ENCODE measurements at places on chromosomes 5 and 9.

DNA sequence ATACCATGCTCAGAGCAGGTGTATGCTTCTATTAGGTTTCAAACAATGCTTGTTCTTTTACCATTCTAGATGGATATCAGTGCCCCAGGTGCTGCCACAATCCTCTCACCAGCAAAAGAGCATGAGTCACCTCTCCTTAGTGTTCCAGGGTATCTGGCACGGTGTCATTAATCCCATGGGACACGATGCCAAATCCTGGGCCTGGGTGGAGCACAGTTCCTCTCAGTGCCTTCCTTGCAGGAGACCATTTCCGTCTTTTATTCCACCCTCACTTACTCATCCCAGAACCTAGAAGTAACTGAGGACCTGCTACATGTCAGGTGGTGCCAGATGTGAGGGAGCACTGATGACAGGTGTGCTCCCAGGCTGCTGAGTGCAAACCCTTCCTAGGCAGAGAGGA is 1.3 kb upstream of the OR13J1 start:
- no peak for DNase-seq

DNA sequence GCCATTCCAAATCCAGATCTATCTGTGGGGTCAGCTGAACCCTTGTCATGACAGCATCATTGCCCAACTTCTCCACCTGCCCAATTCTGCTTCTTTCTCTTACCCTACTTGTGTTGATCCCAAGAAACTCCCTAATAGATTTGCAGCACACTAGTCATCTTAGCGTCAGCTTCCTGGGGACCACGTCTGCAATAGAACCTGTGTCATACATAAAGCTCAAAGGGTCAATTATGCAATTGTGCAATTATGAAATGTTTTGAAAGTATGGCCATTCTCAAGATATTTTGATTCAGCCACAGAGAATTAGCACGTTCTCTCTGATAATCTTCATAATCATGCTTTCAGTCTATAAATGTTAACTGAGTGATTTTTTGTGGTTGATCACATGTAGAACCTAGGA is 87.4 kb upstream of the PAPPA start:
- DNase-seq: no peak

- DNase-seq: peak; percentile 76
These were observed 67.5 kb downstream of the COL15A1 start for GRCh38 chr9:99011161-99011709.

- peak; percentile 48 for DNase-seq
These were observed 32.3 kb upstream of the MAMDC2 start for GRCh38 chr9:70011366-70011765.

DNA sequence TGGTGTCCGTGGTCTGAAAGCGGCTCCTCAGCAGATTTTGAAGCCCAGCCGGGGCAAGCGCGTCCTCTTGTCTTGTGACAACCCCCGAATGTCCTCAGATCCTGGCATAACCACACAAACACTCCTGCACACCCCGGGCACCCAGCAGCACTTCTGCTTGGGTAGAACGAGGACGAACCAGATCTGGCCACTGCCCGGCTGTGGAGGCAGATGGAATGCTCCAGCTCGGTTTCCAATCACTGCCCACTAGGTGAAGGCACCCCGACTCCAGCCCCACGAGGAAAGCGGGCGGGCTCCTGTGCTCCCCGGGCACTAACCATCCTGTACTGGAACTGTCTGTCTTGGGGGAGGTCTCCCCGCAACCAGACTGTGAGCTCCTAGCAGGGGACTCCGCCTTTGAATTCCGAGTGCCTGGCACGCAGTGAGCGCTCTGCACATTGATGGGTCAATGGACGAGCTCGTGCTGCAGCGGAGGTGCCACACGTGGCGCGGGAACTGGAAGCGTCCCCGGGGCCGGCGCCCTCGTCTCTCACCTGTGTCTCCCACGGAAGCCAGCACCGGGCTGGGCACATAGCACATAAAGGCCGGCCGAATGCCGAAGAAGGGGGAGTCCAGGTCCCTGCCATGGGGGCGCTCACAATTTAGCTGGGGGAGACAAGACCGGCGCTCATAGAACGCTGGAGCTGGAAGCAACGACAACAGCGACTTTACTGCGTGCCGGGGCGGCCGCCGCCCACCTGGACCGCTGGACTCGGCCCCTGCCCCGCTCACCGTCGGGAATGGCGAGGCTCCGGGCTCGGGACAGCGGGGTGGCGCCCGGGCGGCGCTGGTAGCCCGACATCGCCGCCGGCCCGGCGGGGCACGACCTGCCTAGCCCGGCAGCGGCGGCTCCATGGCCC is 608 bp downstream of the ENTR1 start:
- peak; percentile 34 for DNase-seq

GRCh38 chr9:114504341-114505186 is 709 bp downstream of the WHRN start:
- peak; percentile 16 for DNase-seq

- no peak for DNase-seq
These were observed 152.4 kb downstream of the RAPGEF6 start for GRCh38 chr5:131482617-131483016.

- no peak for DNase-seq
These were observed 170.6 kb upstream of the MVB12B start for GRCh38 chr9:126155756-126156664.

- DNase-seq: no peak
These were observed 146.4 kb downstream of the GCNT1 start for GRCh38 chr9:76605321-76605900.

GRCh38 chr5:120388016-120388781 is 75.9 kb upstream of the PRR16 start:
- DNase-seq: peak; percentile 98

GRCh38 chr9:6133346-6134063 is 82.1 kb upstream of the IL33 start:
- peak; percentile 43 for DNase-seq

DNA sequence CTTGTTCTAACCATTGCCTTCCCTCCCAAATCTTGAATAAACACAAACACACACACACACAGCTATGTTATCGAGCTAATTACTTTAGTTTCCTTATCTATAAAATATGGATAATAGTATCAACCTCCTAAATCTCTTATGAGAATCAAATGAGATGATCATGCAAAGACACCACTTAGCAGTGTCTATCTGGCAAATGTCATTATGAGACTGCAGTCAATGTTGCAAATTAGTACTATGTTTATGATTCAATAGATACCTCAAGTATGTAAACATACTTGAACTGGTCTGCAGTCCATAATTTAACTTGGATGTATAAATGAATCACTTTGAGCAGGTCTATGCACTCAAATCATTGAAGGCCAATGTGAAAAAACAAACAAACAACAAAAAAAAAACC is 22.2 kb upstream of the ERAP2 start:
- no peak for DNase-seq

DNA sequence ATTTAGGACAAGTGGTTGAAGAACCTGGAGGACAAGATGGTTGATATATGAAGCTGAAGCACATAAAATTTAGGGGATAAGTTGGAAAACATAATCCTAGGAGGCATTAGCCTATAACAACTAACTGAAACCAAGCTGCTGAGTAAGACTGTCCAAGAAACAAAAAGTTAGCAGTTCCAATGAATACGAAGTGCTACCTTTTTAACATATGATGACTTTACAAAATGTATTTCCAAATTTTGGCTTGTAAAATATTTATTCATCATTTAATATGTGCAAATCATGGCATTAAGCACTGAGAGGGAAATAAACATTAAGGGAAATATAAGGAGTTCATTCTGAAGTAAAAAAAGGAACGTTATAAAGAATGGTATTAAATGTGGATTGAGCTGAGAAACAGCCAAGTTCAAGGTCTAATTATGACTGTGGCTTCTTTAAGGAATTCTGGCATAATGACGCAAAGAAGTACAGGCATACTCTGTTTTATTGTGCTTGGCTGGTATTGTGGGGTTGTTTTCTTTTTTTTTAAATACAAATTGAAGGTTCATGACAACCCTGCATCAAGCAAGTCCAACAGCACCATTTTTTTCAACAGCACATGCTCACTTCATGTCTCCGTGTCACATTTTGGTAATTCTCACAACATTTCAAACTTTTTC is 7.7 kb downstream of the RAPGEF6 start:
- DNase-seq: no peak

GRCh38 chr5:173341961-173342430 is 13.8 kb upstream of the STC2 start:
- no peak for DNase-seq

DNA sequence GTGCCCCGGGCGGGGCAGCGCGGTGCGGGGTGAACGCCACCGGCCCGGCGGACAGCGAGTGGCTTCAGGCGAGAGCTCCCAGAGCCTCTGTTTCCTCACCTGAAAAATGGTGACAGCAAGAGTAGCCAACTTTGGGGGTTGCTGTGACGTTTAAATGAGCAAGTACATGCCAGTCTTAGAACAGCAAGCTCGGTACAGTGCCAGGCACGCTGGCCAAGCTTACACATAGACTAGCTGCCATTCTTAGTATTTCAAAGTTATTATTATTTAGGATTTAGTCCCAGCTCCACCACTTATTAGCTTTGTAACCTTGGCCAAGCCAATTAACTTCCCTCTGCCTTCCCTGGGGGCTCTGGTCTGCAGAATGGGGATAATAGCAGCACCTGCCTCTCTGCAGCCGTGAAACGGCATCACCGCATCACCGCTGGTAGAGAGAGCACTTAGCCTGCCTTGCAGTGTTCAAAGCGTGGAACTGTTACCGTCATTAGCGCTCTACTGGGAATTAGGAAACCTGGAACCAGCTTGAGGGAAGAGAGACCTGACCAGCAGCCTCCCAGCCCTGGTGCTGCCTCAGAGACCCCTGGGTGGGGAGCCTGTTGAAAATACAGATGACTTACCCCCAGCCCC is at the start of gene C9orf50:
Gene C9orf50, minus strand, starts transcription at position 433 of the 627 bp plus-strand sequence. CDS start 527 bp downstream, outside the sequence.
- no peak for DNase-seq

- DNase-seq: peak; percentile 90
These were observed 4.1 kb downstream of the NFIL3 start for GRCh38 chr9:91419222-91420191.

GRCh38 chr9:135002336-135002735 is 84.6 kb upstream of the FCN1 start:
- no peak for DNase-seq

- peak; percentile 85 for DNase-seq
These were observed 431.0 kb upstream of the MEF2C start for GRCh38 chr5:89313804-89314588.

- no peak for DNase-seq
These were observed 787.3 kb downstream of the KCTD16 start for GRCh38 chr5:144958002-144958401.

GRCh38 chr9:91221332-91221731 is 140.4 kb downstream of the AUH start:
- DNase-seq: peak; percentile 72

GRCh38 chr5:94469894-94470329 is 148.5 kb downstream of the KIAA0825 start:
- DNase-seq: peak; percentile 24

DNA sequence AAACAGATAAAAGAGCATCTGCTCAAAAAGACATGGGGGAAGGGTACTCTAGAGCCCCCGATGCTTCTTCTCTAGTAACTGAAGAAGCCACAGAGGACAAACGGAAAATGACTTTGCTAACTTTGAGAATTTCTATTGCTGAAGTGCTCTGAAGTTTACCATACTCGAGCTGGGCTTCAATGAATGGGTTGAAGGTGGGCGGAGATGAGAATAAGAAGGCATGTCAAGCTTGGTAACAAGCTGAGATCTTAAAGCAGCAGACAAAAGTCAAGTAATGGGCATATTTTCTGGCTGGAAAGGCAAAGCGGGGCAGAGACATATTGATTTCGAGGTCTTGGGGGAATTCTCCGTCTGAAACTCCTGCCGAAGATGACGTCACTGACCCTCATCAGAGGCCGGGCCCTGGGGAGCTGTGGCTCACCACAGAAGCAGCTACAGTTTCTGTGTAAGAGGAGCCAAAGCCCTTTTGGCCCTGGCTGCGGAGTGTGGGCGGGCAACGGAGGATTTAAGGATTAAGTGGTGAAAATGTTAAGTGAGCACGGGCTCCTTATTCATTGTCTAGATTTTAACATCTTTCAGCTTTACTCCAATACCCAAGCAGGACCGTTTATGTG is 115.8 kb upstream of the SLIT3 start:
- DNase-seq: peak; percentile 87

DNA sequence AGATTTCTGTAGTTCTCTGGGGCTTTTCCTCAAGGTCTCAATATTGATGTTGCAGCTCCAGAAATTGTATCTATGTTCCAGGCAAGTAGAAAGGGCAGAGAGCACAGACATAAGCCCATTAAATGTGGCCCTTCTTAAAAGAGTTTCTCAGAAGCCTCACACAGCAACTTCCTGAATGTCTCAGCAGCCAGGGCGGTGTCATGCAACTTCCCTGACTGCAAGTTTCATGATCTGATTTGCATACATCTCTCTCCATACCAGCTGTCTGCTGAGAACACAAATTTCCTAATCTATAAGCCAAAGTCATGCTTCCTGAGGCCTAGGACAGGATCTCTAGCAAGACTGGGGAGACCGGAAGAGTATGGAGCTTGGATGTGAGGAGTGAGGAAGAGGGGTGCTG is 13.0 kb downstream of the RGS7BP start:
- DNase-seq: no peak

- no peak for DNase-seq
These were observed 101.7 kb downstream of the RANBP17 start for GRCh38 chr5:170963521-170963920.

DNA sequence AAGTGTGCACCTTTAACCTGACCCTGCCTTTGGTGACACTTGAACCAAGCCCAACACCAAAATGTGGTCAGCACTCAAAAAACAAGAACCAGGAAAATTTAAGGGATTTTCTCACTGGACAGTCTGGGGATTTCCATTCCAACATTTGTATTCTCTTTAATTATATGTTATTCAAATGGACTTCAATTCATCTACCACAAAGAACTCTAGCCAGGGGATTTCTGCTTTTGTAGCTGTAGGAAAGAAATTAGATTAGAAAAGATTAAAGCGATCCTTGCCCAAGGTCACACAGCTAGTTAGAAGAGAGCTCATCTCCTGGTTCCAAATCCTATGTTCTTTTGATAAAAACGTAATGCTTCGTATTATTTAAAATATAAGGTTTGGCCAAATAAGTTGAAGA is 94.8 kb upstream of the JAK2 start:
- DNase-seq: no peak

DNA sequence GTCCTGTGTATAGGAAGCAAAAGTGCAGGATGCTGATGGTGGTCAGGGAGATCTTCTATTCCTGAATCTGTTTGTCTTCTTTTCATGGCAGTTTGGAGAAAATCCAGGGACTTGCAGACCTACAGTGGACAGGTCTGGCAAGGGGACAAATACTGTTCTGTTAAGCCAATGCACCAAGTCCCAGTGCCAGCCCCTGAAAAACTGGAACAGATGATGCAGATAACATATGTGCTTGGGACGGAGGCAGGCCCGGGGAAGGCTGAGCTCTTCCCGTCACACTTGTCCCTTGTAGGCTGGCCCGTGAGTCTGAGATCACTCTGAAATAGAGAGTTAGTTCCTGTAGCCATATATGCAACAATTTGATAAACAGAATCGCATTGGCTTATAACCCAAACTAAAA is 265.7 kb downstream of the MTRR start:
- no peak for DNase-seq

GRCh38 chr9:71589612-71590011 is 178.7 kb downstream of the CEMIP2 start:
- no peak for DNase-seq

- no peak for DNase-seq
These were observed 306.5 kb upstream of the WWC1 start for GRCh38 chr5:167984951-167985350.

Measured in LHCN-M2 (cell line).